ENCODE measurements at places on chromosomes 11 and 22.

GRCh38 chr11:16191868-16192240, 164.5 kb downstream of the SOX6 start:
- no peak for DNase-seq

DNA sequence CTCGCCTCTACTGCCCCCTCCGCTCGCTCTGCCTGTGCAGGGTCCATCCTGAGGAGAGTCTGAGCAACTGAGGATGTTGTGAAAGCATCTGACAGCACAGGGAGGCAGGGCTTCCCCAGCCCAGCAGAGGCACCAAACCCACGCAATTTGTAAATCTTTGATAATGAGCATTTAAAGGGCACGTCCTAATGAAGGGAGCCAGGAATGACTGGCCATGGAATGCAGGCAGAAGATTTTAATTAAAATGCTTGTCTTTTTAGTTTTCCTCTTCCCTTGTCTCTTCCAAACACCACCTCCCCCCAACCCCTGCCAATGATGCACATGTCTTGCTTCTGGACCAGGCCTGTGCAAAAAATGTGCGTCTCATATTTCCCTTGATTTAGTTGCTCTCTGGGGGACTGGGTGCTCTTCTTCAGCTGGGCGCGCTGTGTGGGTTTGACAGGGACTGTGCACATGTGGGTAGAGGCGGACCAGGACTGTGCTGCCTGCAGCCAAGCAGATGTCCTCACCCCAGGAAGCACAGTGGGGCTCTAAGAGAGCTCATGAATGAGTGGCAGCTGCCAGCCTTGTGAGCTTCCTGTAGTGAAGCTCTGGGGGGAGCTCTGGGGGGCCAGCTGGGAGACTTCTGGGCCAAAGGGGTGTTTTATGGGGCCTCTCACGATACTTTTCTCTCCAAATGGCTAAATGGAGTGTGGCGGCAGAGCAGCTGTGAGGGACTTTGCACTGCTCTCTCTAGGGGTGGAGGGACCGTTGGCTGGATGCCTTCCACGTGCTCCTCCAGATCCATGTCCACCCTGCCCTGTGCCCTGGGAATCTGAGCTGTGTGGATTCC, 273.5 kb downstream of the ST3GAL4 start:
- no peak for DNase-seq

DNA sequence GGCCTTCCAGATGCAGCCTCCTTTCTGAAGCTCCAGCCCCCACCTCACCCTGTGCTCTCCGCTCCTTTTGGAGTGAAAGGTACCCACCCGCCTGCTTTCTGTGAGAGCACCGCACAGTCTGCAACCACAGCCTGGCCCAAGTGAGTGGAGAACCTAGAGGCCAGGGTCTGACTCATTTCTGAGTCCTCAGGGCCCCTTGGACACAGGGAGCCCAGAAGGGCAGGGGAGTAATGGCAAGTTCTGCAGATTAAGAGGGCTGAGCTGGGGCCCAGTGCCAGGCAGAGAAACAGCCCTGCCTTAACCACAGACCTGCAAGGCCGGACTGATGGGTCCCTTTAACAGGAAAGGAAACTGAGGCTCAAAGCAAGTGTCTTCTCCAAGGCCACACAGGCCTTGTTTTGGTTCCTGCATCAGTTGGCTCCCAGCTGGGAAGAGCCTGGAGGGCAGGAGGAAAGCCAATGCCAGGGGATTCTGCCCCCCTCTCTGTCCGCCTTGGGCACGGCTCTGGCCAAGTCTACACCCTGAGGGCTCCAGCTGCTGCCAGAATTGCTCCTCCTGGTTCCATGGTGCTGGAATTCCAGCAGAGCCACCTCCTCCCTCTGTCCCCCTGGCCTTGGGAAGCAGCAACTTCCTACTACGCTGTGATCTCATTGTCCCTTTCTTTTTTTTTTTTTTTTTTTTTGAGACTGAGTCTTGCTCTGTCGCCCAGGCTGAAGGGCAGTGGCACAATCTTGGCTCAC, 55.1 kb downstream of the CYTH4 start:
- no peak for DNase-seq

DNA sequence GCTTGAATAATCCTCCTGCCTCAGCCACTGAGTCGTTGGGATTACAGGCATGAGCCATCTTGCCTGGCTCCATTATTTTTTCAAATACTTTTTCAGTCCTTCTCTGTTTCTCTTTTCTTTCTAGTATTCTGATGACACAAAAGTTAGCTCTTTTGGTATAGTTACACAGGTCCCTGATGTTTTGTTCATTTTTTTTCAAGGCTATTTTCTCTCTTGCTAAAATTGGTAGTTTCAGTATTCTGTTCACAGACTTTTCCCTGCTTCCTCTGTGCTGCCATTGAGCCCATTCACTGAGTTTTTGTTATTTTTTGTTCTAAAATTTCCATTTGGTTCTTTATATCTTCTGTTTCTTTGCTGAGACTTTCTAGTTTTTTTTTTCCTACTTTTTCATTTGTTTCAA, 166.5 kb downstream of the UVRAG start:
- DNase-seq, result no peak

DNA sequence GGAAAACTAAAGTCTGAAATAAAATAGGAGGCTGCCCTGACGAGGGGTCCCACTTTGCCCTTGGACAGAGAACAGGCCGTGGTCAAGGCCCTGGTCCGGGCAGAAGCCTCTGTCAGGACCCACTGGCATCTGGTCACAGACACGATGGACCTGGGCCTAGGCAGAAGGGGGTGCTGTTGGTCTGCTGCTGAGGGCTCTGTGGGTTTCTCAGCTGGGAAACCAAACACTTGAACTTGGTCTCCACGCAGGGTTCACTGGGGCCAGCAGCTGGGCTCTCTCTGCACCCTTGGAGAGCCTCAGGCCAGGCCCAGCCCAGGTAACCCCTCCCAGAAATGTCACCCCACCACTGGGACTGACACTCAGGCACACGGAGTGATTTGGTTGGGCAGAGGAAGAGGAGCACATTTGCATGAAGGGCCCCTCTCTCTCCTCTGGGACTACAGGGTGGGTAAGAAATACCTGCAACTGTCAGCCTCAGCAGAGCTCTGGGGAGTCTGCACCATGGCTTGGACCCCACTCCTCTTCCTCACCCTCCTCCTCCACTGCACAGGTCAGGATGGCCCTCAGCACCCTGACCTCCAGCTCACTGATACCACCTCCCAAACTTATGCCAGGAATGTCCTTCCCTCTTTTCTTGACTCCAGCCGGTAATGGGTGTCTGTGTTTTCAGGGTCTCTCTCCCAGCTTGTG, 48.1 kb upstream of the TOP3B start:
- DNase-seq, result no peak

DNA sequence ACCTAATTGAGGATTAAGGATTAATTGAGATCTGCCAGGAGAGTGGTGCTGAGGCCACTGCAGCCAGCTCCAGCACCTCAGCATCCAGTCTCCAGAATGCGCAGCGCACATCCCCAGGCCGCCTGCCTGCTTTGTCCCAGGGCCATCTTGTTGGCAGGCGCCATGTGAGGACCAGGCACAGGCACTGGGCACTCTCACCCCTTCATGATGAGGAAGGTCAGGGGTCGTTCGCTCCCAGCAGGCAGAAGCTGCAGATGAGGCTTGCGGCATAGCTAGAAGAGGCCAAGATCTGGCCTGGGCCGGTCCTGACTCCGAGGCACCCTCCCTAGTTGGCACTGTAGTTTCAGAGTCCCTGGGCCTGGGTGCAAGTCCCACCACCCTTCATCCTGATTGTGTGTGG, 6.4 kb downstream of the CABP2 start:
- no peak for DNase-seq

GRCh38 chr11:32333320-32333991, 101.9 kb downstream of the WT1 start:
- no peak for DNase-seq

DNA sequence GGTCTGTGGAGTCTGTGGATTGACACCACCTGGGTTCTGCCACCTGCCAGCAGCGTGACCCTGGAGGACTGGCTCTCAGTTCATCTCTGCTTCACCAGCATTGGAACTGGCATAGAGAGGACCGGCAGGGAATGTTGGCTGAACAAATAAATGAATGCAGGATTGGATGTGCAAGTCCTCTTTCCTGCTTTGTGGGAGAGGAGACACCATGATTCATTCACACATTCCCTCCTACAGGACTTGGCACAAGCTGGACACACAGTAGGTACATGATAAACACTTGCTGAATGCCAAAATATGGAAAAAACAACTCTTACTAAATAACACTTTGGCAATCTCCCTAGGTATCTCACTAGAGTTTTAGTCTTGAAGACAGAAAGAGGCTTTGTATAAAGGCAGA, 116.6 kb upstream of the NARS2 start:
- DNase-seq, result no peak

- no peak for DNase-seq
These were observed 25.0 kb downstream of the ARHGAP1 start for GRCh38 chr11:46675288-46675851.

- no peak for DNase-seq
These were observed 36.2 kb downstream of the SERGEF start for GRCh38 chr11:17976651-17977050.

DNA sequence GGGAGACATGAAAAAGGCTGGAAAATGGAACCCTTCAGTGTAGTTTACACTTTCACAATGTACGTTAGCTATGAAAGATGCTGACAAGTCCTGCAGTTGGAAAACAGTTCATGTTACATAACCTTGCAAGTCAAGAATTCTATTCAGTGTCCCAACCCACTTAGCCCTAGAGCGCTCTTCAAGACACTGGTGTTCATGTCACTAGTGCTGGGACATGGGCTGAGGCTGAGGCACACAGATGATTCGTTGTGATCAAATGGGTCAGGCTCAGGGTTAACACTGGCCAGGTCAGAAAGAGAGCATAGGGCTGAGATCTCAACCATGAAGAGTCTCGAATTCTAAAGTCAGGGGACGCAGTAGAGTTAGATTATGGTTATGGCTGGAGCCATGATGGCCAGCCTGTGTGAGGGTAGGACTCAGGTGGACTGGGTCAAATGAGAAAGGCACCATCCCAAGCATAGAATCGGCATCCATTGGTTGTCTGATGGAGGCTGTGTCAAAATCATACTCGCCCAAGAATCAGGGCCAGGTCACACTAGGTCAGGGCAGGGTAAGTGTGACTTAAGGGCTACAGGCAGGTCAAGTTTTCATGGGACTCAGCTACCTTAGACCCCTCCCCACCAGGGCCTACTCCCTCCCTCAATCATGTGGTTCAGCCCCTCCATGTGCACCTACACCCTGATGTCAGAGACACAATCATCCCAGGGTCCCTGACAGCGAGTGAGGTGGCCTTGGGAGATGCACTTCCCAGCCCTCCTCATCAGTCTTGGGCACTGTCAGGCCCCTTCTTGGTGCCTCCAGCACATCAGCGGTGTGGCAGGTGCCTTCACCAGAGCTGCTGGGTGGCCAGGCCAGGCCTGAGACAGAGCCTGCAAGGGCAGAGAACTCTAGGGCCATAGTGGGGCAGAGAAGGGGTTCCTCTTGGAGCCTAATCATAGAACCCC, 20.2 kb downstream of the IGLL5 start:
- no peak for DNase-seq

DNA sequence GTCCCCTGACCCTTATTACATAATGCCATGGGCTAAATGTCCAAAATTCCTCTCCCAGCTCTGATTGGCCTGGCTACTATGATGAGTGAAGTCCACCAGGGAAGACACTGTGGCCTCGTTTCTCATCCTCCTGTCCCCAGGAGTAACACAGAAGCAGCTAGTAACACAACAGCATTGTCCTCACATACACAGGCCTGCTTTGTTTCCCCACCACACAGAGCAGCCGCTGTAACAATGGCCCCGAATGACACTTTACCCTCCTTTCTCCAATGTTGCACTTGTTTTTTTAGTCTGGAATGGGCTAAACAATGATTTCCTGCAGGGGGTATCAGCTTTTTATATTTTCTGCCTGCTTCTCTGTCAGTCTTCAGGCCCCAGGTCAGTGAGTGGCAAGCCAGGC, at the start of gene PRR5L:
PRR5L (plus strand) TSS at position 363 of the 400 bp plus-strand sequence. CDS start 104,834 bp downstream, outside the sequence.
- no peak for DNase-seq

GRCh38 chr22:22167791-22168189, 76.8 kb upstream of the VPREB1 start:
- DNase-seq, result no peak

- DNase-seq, result no peak
These were observed 1015.0 kb upstream of the TENM4 start for GRCh38 chr11:80455818-80456217.

DNA sequence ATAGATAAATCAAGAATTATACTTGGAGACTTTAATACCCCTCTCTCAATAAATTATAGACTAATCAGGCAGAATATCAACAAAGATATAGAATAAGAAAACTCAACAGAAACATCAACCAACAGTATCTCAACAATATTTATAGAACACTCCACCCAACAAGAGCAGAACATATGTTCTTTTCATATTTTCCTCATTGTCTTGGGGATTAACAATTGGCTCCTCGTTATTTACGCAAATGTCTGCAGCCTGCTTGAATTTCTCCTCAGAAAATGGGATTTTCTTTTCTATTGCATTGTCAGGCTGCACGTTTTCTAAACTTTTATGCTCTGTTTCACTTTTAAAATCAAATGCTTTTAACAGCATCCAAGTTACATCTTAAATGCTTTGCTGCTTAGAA, 37.0 kb upstream of the FBLN1 start:
- no peak for DNase-seq

DNA sequence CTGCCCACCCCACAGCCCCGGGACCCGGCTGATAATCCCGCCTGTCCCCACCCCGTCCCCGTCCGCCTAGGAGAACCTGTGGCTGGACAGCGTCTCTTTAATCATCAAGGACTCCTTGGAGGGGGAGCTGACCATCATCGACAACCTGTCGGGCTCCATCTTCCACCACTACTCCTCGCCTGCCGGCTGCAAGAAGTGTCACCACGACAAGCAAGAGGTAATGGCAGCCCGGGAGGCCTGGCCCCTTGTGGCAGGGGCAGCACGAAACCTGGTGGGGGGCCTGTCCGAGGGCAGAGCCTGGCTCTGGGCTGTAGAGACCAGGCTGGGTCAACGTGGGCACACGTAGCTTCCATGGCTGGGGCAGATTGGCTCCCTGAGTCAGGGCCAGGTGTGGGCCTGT, 109.1 kb downstream of the CACNA1I start:
- DNase-seq, result no peak

DNA sequence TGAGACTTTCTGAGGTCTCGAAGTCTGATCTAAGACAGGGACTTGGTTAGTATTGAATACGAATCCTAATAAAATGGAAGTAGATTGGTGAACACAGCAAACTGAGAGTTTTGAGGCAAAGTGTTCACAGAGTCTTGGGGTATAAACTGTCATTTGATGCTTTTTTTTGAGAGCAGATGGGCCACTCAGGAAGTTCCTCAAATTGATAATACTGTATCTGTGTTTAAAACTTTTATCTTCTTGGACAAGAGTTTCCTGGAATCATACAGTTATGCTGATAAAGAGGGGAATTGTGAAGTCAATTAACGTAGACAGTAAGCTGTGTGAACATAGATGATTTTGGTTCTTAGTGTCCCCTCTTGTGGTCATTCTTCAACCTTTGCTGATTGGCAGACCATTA, 80.0 kb upstream of the CLPB start:
- no peak for DNase-seq
